ENCODE measurements at places on chromosomes 4 and X.

- DNase-seq = no peak
These were observed 45.0 kb downstream of the SMC1A start for GRCh38 chrX:53377464-53377863.

DNA sequence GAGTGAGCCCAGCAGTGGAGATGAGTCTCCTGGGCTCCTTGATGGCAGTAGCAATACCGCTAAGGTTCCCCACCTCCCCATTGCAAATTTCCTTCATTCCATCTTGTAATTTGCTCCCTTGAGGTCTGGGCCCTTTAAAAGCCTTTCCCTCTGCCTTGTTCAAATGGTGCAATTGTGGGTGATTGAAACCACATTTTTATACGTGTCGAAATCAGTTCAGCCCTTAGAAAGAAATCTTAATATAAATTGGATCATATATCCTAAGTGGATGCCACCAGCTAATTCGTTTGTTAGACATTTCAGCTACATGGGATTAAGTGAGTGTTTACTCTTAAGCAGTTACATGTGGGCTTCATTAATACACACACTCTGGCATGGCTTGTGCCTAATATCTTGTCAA is 68.6 kb downstream of the NHS start:
- no peak for DNase-seq

- no peak for DNase-seq
These were observed 106.0 kb upstream of the ARHGAP24 start for GRCh38 chr4:85368932-85369331.

DNA sequence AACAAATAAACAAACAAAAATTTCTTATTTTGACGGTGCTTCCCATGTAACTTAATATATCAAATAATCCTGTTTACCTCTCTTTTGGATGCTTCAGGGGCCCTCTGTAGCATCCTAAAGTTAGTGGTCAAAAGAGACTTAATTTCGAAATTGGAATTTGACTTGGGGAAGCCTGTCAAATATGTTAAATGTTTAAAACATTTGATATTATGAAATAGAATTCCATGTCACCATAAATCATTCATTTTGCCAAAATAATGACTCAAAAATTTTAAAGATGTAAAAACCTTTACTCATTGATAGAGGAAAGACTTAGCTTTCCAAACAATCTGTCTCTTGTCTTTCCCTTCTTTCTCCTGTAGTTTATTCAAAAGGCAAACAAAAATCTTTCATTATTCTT is 20.6 kb upstream of the TEX13A start:
- no peak for DNase-seq

DNA sequence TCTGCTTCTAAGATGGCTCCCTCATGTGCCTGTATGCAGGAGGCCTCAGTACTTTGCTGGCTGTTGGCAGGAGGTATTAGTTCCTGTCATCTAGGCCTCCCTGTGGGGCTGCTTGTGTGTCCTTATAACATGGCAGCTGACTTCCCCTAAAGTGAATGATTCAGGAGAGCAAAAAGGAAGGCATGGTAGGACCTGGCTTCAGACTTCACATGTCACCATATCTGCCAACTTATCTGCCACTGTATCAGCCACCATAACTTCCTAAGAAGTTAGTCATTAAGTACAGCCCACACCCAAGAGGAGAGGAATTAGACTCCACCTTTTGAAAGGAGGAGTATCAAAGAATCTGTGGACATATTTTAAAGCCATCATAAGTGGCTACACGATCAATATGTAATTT is 122.5 kb downstream of the UCHL1 start:
- DNase-seq = no peak

DNA sequence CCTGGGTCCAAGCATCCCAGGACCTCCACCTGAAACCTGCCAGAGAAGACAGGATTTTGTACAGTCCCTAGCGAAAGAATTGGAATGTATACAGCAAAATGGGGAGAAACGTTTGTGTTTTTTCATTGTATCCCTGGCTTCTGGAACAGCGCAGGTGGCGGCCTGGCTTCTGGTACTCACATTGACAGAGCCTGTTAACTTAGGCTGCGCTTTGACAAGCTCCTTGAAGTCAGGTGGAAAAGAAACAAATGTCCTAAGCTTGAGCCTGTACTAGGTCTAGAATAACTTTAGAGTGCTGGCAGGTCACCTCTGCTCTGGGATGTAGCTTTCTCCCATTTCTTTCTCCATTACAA is 343.7 kb upstream of the KLF3 start:
- DNase-seq = no peak

DNA sequence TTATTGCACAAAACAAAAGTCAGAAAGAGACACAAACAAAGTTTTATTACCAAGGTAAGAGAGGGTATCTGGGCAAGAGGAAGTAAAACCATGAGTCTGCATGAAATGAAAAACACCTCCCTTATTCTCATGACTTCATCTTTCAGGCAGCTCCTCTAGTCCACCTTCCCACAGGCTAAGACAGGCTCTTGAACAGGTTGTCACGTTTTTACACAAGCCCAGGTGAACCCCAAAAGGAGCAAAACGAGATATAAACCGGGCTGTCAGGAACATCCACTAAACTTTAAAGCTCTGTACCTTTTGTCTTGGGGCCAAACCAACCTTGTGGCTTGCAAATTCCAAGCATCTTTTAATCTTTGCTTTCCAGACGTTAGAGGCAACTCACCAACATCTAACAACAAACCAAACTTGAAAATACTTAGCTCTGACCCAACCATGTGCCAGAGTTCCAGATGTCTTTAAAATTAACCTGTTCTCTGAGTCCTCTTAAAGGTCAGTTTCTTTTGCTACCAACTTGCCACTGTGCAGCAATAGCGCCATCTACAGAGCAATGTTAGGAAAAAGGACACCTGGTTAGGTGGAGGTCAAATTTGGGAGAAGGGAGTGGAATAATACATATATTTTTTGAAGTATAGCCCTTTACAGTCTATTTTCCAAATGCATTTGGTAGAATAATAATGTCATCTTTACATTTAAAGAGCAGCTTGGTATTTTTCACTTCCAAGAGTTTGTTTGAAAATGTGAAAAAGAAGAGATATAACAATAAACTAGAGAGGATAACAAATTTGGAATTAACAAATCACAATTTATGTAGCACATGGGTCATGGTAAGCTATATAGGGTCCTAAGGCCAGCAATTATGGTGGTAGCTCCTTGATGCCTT is 73.1 kb downstream of the QRFPR start:
- DNase-seq = no peak

DNA sequence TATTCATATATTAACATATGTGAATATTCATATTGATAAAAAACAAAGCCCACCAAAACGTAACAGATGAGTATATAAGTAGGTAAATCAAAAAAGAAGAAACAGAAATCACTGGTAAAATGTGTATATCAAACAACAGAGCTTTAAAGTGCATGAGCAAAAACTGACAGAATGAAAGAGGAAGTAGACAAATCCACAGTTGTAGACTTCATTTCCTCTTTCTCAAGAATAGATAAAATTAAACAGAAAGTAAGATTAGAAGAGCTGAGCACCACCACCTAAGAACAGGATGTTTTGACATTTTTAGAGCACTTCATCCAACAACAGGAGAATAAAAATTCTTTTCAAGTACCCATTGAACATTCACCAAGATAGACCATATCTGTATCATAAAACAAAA is 64.6 kb downstream of the CNKSR2 start:
- DNase-seq = no peak

DNA sequence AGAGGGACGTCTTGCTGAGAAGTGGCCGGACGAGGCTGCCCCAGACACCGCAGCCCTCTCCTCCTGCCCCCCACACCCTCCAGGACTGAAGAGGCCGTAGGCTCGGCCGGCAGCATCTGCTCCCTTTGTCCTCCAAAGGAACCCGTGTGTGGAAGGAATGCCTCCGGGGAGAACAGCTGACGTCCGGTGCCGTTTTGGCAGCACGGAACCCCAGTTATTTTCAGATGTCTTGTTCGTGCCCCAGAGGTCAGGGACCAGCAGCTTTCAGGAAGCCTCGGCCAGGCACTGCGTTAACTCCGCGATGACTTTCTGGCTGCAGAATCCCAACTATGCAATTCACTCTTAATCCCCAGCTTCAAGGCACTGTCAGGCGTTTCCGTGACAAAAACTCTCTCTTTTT is 10.9 kb upstream of the PPP2R3B start:
- no peak for DNase-seq

GRCh38 chr4:76250962-76251361 is 559 bp upstream of the FAM47E start:
- DNase-seq = no peak

- no peak for DNase-seq
These were observed 5.5 kb upstream of the STK26 start for GRCh38 chrX:132017431-132018185.

- DNase-seq = no peak
These were observed 127.9 kb downstream of the NEK1 start for GRCh38 chr4:169484485-169484884.

DNA sequence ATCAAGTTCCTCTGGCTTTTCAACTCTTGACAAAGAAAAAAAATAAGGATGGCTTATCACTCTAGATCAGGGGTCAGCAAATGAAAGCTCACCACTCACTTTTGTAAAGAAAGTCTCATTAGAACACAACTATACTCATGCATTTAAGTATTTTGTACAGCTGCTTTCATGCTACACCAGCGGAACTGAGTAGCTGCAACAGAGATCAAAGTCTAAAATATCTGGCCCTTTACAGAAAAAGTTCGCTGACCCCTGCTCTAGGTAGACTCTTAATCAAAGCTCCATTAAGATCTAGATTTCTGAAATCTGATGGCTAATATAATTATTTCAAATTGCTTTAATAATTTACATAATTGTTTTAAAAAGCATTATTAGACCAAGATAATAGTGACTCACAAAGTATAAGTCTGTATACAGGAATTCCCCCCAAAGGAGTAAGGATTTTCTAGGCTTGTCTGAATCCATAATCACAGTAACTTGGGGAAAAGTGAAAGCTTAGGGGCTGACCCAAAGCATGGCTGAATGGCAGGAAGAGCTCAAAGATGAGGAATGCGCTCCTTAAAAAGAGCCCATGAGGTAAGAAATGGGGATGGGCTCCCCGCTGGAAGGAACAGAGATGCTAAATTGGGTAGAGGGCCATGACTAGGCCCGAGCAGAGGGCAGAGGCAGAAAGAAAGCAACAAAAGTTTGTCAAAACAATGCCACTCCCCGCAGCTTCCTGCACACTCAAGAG is 140.3 kb downstream of the SH3KBP1 start:
- DNase-seq = no peak

- DNase-seq = no peak
These were observed 70.1 kb downstream of the NBDY start for GRCh38 chrX:56798866-56799758.

GRCh38 chr4:140359562-140360427 is 13.7 kb upstream of the SCOC start:
- no peak for DNase-seq

DNA sequence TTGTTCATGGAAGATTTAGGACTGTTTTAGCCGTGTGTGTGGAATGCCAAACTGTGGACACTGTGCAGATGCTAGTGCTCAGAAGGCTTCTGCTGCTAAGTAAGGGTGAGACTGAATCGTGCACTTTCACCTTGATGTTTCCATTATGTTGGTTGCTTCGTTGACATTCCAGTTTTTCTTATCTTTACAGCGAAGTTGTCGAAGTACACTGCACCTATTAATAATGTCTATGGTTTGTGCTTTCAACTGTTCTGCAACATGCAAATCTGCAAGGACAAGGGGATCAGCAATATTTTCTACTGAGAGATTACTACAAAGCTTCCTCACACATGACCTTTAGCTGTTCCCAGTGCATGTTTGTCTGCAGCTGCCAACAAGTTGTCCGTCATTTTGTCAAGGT is 67.7 kb downstream of the UGT2A3 start:
- no peak for DNase-seq

GRCh38 chrX:866441-866990 is 235.9 kb downstream of the SHOX start:
- DNase-seq = no peak

DNA sequence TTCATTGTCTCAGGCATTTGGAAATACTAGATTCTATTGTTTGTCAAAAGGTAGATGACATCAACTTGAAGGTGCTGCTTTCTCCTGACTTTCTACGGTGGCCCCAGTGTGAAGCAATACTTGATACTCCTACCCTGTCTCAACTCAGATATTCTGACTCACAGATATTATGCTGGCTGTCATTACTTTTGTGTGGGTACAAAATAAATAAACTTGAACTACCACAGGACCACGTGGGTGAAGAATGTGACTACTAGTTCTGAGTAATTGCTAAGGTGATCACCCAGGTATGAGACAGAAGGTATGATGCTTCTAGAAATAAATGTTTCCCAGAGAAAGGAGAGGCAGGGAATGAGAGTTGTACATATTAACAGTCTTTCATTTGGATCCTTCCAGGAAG is 275.3 kb upstream of the SPOCK3 start:
- DNase-seq = no peak

DNA sequence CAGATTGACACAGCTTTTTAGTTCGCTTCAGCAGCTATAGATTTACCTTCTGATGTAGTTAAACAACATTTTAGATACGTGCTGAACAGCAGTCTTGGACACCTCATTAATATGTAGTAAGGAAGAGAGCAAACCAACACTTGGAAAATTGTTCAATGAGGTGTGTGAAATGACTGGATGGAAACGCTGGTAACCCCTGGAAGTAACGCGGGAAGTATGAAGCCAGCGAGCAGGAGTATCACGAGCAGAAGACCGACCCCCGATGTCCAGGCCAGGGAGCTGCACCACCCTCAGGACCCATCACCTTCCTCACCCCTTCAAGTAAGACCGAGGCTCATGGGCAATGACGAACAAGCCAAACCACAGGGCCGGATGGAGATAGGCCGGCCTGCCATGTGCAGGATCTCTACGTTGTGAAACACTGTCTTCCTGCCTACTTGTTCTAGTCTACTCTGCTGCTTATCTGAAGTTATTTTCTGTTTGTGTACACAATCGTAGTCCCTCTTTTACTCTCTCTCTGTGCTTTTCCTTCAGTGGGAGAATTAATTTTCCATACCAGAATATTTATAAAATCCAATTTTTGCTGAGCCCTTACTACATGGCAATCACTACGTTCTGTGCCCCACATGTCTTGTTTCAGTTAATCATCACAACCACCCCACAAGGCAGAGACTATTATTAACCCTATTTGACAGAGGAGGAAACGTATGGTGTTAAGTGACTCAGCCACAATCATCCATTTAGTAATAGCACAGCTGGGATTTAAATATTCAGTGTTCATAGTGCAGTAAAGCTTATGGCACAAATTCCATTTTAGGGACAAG is 221.7 kb downstream of the APBB2 start:
- no peak for DNase-seq

DNA sequence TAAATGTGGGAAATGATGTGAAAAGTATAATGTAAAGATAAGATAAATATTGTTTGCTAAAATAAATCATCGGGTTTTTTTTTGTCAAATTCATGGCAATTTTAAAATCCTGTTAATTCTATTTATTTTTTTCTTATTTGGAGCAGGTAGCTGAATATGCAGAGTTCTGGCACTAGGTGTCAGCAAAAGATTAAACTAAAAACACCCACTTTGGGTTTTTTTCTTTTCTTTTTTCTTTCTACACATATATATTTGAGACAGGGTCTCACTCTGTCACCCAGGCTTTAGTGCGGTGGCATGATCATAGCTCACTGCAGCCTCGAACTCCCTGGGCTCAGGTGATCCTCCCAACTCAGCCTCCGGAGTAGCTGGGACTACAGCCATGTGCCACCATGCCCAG is 6.9 kb upstream of the RAP2C start:
- DNase-seq = no peak

- no peak for DNase-seq
These were observed 235.2 kb upstream of the HDX start for GRCh38 chrX:84737471-84737871.

Data from cortex of kidney (tissue), 1 donor.